ENCODE measurements at places on chromosomes 2 and 18.

DNA sequence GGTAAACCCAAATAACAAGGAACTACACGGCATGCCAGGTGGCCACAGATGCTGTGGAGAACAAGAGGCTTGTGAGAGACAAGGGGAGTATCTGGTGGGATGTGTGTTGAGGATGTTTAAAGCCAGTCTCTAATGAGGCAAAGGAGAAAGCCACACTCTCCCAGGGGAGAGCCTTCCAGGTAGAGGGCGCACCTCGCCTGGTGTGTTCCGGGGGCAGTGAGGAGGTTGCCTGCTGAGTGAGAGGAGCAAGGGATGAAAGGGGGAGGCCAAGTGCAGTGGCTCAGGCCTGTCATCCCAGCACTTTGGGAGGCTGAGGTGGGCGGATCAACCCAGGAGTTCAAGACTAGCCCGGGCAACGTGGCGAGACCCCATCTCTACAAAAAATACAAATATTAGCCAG lies 16.2 kb downstream of the SAG start:
- no peak for DNase-seq

GRCh38 chr2:19128148-19128547 lies 230.3 kb downstream of the OSR1 start:
- no peak for DNase-seq

DNA sequence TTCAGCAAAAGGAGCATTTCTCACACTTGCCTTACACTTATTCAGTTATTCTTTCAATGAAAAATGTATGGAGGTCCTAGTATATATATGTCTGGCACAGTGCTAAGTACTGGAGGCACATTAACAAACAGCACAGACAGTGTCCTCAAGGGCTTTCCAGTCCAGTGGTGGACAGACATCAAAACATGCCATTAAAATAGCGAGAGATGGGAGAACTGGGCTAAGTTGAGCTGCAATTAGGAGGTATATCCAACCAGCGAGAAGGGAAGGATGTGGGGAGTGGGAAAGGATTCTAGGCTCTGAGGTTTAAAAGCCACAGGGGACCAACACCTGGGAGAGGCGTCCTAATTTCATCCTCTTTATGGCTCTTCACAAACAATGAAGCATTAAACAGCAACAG lies 127.5 kb upstream of the TTC39C start:
- no peak for DNase-seq

DNA sequence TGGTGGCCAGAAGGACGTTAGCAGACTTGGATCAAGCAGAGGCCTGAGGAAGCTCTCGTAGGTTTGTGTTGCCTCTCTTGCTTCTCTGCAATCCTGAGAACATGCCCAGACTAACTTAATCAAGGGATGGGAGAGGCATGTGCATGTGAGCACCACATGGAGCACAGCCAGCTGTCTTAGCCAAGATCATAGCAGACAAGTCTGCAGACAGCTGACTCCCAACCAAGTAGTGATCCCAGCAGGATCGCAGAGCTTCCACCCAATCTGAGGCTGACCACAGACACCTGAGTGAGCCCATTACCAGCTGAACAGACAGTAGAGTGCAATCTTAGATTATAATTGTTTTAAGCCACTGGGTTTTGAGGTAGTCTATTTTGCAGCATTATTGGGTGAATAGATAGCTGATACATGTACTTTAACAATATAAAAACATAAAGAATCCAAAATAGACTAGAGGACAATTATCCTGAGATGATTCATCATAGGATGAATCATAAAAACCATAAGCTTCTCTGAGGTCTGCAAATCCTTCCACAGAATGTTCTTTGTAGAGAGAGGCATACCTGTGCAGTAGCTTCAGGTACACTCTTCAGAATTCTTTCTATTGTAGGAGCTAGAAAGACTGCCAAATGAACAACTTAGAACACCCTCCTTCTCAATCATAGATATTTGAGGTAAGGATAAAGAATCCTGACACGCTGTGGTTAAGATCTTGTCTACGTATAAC lies 25.2 kb upstream of the FAM110C start:
- DNase-seq = no peak

- DNase-seq = no peak
Measured at GRCh38 chr2:135047300-135047699, at the start of gene MAP3K19. TSS of gene MAP3K19 (minus strand) at chr2:135047447. CDS start at chr2:135024647, 22,800 bp downstream.

DNA sequence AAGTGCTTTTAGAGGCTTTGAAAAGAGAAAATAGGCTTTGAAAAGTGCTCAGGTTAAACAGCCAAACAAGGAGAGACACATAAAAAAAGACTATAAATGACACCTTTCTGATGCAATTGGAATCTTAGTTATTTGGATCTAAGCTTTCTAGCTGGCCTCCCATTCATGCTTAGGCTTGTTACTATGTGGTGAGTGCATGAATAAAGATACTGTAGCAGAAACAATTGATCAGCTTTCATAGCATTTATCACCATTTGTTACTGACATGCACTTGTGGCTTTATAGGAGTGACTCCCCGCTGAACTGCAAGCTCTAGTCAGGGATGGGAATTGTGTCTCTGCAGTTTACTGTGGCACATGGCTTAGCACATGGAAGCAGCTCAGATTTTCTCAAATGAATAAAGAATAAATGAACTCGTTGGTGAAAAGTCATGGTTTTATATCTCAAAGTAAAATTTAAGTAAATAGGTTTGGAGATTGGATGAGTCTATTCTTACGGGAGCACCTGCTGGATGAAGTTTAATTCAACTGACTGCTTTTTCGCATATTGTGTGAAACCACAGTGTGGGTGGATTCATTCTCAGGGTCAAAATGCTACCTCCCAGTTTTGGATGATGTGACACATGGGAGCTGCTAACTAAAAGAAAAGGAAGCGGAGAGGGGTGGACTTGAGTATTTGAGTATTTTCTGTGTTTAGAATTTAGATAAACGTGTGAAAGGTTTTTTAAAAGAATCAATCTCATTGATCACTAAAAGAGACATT lies 91.1 kb upstream of the NOL4 start:
- DNase-seq = no peak

DNA sequence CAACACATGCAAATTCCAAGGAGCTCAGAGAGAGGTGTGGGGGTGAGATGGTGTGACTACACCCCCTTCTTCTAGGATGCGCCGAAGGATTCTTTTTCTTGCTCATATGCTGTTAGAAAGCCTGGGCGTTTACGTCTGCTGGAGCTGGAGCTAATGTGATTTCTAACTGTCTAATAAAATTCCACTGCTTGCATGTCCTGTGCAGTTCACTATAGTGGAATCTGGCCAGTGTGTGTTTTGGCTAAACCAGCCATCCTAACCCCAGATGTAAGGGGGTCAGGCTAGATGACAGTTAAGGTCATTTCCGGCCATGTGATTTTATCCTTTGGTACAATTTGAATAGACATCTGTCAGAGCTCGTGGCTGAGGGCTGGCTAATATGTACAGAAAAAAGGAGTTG lies 194.1 kb downstream of the PRKCE start:
- no peak for DNase-seq

GRCh38 chr2:216486708-216487107 lies 11.9 kb upstream of the RPL37A start:
- DNase-seq = no peak

DNA sequence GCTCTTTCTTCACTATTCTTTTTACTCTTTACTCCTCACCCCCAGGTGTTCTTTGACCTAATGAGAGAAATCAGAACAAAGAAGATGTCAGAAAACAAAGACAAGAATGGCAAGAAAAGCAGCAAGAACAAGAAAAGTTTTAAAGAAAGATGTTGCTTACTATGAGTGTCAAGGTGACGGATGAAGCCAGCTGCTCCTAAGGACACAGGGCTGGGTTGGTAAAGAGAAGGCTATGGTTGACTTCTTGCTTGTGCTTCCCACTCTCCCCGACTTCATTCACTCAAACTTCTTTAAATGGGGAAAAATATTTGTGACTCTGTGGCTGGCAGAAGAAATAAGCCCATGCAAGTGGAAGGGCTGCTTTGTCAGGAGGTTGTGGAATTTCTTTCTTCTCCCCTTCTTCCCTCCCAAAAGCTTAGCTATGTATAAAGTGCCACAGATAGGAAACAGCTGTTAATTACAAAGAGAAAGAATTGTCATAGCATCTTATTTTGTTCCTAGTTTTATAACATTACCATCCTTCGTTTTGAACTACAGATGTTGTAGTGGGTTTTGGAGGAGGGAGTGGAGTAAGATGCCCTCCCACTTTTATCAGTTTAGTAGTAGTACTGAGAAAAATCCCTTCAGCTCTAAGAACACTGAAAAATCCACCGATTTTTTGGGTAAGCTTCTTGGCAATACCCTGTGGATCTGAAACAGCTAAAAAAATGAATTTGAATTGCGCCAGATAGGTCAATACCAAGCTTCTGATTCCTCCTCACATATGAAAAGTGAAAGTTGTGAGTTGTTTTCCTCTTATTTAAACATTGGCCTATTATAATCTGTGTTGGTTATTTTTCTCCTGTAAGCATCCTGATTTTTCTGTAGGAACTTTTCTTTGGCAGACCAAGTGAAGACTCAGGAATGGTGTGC lies 40.7 kb downstream of the RALB start:
- no peak for DNase-seq

GRCh38 chr2:239692362-239692851 lies 291.6 kb upstream of the HDAC4 start:
- no peak for DNase-seq

GRCh38 chr2:130824492-130825061 lies 12.1 kb upstream of the ARHGEF4 start:
- peak; percentile 79 for DNase-seq

- no peak for DNase-seq
Measured at GRCh38 chr2:31889044-31889443, 121.8 kb downstream of the MEMO1 start.

GRCh38 chr18:48336332-48336731 lies 72.9 kb downstream of the ZBTB7C start:
- no peak for DNase-seq

GRCh38 chr18:3159830-3160229 lies 59.9 kb downstream of the MYOM1 start:
- no peak for DNase-seq

DNA sequence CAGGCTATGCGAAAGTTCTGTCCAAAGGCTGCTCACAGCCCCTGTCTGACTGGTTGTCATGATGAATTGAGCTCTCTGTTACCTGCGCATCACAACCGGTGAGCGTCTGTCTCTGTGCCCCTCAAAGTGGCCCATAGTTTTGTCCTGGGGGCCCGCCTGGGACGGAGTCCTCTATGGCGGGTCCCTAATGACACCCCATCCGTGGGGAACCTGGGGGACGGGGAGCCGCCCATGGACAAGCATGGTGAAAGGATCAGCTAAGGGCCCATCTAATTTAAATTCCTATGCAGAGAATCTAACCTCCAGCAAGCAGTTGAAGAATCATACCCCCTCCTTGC lies 473 bp downstream of the ELMOD3 start:
- no peak for DNase-seq

DNA sequence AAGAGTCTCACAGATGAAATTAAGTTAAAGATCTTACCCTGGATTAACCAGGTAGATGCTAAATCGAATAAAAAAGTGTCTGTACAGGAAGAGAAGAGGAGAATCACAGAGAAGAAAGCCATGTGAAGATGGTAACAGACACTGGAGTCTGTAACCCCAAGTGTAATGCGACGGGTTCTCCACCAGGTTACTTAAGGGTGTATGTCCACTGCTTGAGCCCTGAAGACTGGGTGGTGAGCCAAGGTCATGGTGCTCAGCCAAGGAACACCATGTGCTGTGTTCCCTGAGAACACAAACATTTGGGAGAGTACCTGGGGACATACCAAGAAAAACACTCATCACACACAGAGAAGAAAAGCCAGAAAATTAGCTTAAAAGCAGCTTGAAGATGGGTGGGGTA lies 8.2 kb upstream of the ACADL start:
- DNase-seq = no peak

DNA sequence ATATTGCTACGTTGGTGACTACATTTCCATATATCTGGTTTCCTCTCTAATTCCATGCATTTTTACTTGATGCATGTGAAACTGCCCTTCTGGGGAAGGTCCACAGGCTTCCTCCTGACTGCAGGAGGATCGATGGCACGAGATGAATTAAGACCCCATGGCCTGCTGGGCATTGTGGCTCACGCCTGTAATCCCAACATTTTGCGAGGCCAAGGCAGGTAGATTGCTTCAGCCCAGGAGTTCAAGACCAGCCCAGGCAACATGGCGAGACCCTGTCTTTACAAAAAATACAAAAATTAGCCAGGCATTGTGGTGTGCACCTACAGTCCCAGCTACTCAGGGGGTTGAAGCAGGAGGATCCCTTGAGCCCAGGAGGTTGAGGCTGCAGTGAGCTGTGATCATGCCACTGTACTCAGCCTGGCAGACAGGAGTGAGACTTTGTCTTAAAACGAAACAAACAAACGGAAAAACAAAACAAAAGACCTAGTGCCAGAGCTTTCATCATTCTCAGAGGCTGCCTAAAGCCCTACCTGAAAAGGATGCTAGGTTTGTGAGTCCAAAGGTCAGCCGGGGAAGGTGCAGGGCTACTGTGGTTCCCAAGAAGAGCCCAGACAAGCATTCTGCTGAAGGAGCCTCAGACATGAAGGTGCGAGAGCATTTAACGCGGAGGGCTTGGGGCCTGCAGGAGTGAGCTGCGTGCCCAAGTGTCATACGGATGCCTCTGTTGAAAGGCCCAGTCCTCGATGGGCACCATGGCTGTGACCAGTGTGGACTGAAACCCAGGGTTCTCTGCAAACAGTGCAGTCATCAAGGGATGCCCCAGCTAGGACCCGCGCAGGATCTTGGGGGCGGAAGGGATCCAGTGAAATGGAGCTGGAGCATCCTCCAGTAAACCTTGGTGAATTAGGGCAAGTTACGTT lies 21.6 kb downstream of the GPR55 start:
- DNase-seq = no peak

- no peak for DNase-seq
Measured at GRCh38 chr2:201699416-201699815, 972 bp upstream of the MPP4 start.

GRCh38 chr2:23529659-23530058 lies 144.7 kb downstream of the KLHL29 start:
- no peak for DNase-seq

- DNase-seq = no peak
Measured at GRCh38 chr18:74155276-74155675, 7.0 kb downstream of the TIMM21 start.

GRCh38 chr2:109615637-109616144 lies 1.5 kb downstream of the SOWAHC start:
- DNase-seq = no peak

- DNase-seq = no peak
Measured at GRCh38 chr2:236991874-236992273, 93.8 kb upstream of the COPS8 start.
